ENCODE measurements at places on chromosomes 16 and 17.

- no peak for DNase-seq
Measured at GRCh38 chr16:46822270-46822669, 8.7 kb downstream of the C16orf87 start.

DNA sequence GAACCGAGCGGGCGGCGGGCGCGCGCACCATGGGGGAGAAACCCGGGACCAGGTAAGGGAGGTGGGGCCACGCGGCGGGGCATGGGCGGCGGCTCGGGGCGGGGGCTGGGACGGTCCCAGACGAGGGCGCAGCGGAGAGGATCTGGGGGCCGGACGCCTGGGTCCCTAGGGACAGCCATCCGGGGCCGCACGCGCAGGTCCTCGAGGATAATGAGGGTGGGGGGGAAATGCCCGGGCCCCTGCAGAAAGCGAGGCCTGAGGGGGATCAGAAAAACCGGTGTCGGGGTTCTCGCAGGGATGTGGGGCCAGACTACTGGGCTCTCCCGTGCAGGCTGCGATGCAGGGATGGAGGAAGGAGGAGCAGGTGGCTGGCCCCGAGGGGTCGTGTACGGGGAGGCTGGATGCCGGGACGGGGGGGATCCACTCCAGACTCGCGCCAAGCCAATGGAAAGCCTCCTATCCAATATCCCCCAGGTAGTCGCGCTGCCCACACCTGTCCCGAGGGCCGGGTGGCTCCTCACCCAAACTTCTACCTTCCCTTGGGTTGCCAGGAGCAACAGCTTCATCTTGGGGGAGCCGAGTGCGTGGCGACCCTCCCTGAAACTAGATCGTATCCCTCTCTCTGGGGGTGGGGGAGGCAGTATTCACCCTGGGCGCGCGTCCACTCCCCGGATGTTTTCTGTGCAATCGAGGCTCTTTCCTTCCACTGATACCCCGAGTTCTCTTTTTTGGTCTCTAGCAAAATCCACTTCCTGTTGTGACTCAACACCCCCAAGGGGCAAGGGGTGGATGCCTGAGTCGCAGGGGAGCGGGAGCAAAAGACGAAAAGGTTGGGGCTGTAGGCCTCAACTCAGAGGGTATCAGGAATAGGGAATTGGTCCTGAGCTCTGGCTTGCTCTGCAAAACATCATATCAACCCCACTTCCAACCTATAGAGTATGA is 532 bp downstream of the ARRB2 start:
- DNase-seq, result peak; percentile 32

GRCh38 chr17:79650283-79650682 is 39.4 kb upstream of the RBFOX3 start:
- DNase-seq, result no peak

- peak; percentile 17 for DNase-seq
Measured at GRCh38 chr17:2087597-2088211, 32.8 kb downstream of the HIC1 start.

DNA sequence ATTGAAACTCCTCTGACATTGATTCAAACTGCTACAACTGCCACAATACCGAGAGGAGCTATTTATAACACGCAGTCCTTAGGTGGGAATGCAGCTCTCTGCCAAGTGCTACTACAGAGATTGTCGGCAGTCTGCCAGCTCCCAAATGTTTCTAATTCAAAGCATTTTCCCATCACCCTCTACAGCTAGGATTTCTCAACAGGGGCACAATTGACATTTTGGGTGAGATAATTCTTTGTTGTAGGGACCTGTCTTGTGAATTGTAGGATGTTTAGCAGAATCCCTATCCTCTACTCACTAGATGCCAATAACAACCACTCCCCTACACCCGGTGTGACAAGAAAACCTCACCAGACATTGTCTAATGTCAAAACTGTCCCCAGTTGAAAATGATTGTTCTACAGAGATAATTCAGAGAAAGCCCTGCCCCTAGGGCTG is 7.8 kb upstream of the N4BP1 start:
- DNase-seq, result no peak

- no peak for DNase-seq
Measured at GRCh38 chr16:85077039-85077438, 35.2 kb downstream of the CIBAR2 start.

DNA sequence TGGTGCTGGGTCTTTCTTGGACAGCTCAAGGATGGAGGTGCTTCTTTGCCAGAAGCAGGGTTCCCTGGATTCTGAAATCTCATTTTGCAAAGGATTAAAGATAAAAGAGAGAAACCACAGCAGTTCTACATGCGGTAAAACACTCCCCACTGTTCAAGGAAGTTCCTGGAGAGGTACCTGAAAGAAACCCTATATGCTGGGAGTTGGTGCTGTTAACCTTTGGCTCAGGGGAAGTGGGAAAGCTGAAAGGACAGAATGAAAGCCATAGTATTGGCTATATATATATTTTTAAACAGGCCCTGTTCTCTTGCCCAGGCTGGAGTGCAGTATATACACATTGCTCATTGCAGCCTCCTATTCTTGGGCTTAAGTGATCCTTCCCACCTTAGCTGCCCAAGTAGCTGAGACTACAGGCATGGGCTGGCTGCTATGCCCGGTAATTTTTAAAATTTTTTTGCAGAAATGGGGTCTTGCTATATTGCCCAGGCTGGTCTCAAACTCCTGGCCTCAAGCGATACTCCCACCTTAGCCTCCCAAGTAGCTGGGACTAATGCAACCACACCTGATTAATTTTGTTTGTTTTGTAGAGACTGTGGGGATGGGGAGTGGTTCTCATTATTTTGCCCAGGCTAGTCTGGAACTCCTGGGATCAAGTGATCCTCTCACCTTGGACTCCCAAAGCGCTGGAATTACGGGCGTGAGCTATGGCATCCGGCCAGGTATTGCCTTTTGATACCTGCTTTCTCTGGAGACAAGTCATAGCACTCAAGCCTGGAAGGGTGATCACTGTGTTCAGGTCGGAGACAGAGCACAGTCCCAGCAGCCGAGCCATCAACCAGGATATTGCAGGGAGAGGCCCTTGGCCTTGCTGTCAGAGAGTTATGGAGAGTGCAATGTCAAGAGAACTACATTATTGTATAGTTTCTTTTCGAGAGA is 55.2 kb downstream of the MSI2 start:
- DNase-seq, result no peak

GRCh38 chr16:74275031-74275636 is 21.5 kb upstream of the PSMD7 start:
- DNase-seq, result no peak

GRCh38 chr17:52170963-52171572 is 12.6 kb upstream of the CA10 start:
- no peak for DNase-seq

- DNase-seq, result no peak
Measured at GRCh38 chr16:2739625-2740430, 12.6 kb upstream of the SRRM2 start.

GRCh38 chr17:2174468-2175293 is 119.8 kb downstream of the HIC1 start:
- DNase-seq, result no peak

GRCh38 chr17:47713980-47714700 is 18.9 kb upstream of the TBX21 start:
- no peak for DNase-seq

- no peak for DNase-seq
Measured at GRCh38 chr17:68443972-68444464, 13.3 kb downstream of the WIPI1 start.

DNA sequence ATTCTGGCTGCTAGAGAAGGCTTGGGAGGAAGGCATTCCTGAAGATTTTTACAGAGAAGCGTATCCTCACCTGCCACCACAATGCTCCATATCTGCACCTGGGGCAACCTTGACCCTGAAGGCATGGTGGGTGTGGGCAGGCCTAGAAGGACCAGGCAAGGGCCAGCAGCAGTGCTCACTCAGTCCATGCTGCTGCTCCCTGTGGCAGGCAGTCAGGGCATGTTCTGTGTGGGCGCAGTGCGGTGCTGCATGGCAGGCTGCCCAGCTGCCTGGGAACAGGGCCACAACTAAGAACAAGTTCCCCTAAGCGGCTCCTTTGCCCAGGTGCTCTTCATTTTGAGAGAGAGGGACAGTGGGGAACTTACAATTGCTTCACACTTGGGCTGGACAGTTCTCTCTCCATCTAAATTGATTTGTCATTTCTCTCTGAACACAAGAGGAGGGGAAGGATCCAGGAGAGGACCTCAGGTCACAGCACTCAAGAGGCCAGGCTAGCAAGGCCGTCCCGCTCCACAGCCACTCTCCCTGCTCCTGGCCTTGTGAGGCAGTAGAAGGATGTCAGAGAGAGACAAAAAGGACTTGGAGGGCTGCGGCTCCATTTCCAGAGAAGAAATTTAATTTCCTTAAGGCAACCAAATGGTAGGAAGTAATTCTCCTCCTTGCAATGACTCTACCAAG is 158.8 kb downstream of the AATF start:
- no peak for DNase-seq

- no peak for DNase-seq
Measured at GRCh38 chr17:14552306-14552705, 251.4 kb downstream of the HS3ST3B1 start.

DNA sequence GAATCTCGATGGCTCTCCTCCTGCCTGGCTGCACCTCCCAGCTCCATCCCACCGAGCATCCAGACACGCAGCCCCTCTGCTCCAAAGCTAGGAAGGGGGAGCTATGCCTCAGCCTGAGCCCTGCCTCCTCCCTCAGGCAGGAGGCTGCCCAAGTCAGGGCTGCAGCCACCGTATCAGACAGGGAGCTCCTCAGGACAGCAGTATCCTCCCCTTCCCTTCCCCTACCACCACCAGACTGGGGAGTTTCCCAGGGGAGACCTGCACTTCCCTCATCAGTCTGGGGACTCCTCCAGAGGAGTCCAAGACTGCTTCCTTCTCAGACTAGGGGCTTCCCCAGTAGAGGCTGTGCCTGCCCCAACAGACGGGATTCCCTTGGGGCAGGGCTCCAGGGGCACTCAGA is 17.5 kb downstream of the TMEM132E start:
- DNase-seq, result no peak

GRCh38 chr16:89519881-89520280 is 11.7 kb downstream of the SPG7 start:
- DNase-seq, result no peak

DNA sequence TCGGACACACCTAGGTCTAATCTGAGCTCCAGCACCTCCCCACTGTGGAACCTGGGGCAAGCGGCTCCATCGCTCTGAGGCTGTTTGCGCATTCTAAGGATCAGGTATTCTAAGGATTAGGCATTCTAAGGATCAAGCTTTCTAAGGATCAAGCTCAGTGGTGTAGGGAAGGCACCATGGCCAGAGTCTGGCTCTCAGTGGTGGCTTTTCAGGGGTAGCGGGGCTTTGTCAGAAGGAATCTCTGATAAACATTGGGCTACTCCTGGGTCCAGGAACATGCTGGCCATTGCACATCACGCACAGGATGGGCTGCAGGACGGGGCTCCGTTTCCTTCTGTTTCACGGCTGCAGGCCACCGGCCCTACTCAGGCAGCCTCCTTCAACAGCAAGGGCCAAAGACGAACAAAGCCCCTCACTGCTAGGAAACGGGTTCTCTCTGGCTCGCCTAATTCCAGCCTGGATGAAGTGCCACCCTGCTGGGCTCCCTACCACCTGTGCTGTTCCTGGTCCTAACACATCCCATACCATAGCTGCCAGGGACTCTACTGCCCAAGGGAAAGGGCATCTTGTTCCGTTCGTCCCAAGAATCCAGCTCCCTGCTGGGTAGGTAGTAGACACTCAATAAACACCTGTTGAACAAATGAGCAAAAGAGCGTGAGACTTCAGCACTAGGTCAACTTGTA is 5.5 kb downstream of the C1QTNF1 start:
- no peak for DNase-seq

DNA sequence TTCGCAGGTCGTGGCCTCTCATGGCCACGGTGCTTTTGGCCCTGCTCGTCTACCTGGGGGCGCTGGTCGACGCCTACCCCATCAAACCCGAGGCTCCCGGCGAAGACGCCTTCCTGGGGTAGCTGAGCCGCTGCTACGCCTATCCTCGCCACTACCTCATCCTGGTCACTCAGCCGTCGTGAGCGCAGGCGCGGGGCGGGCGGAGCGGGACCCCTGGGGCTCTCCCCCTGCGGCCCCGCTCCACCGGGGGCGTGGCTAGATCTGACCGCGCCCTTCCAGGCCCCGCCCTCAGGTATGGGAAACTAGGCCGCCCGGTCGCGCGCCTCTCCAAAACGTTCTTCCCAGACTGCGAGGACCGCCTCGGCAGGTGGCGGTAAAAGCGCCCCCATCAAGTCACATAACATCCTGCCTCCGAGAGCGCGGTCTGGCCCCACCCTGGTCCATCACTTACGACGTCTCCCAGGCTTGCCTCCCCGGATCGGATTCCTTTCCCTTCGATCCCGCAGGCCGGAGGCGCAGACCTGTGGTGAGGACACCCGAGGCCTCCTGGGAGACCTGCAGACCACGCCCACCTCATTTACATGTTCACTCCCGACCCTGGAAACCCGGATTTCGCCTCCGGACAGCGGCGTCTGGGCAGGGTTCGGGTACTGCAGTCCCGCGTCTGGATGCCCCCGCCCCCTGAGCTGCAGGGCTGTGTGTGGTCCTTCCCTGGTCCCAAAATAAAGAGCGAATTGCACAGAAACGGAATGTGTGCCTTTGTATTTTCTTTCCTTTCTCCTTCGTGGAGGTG is 91.5 kb upstream of the TMEM97 start:
- no peak for DNase-seq

GRCh38 chr16:79717333-79718137 is 117.0 kb upstream of the MAF start:
- no peak for DNase-seq

DNA sequence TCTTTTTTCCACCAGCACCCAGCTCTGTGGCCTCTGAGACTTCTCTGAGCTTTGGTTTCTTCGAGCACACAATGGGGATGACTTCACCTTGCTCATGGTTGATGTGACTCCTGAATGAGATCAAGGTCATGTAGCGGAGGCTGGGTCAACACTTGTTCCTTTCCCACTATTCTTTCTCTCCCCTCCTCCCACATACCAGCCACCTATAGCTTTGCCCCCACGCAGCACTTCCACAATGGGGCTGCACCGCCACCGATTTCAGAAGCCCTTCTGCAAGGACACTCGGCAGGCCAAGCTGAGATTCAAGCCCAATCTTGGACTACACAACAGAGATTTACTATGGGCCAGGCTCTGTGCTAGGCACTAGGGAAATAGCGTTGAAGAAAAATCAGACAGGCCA is 14.4 kb downstream of the TRIM25 start:
- DNase-seq, result no peak

DNA sequence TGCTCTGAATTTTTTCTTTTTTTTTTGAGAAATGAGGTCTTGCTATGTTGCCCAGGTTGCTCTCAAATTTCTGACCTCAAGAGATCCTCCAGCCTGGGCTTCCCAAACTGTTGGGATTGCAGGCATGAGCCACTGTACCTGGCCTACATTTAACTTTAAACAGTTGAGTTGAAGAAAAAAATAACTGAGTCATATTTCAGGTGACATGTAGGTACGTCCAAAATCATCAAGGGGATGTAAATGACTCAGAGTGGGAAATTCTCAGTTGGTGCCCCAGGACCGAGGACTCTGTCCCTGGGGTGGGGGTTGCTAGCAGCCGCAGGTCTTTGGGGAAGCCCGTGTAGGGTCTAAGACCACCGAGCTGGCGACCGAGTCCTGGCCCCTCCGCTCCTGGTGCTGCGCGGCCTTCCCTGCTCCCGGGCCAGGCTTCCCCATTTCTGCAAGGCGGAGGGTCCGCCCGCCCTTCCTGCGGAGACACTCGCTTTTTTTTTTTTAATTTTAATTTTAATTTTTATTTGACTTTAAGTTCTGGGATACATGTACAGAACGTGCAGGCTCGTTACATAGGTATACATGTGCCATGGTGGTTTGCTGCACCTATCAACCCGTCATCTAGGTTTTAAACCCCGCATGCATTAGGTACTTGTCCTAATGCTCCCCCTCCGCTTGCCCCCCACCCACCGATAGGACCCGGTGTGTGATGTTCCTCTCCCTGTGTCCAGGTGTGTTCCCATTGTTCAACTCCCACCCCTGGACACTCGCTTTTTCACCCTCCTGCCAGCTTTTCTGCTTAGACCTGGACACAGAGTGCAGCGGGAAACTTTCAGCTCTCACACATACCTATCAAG is 12.7 kb upstream of the N4BP1 start:
- no peak for DNase-seq

Measured in T-helper 9 cell (primary cell).